ENCODE measurements at places on chromosomes 1 and 21. TPM values are rescaled to one million over a fixed set of nuclear protein-coding genes. Genes with fewer than 3 reads are reported as not detected.

The SYCP1 gene
- not detected for total RNA-seq

The TMEM125 gene
- 45.8 TPM for total RNA-seq

The SLC6A17 gene
- 0.52 TPM for total RNA-seq

The SERPINC1 gene
- total RNA-seq: not detected

The F5 gene
- total RNA-seq: 0.33 TPM

The DTL gene
- under 0.01 TPM for total RNA-seq

The HHIPL2 gene
- not detected for total RNA-seq

The AIM2 gene
- total RNA-seq: not detected

The PPFIA4 gene
- not detected for total RNA-seq

The KPNA6 gene
- total RNA-seq: 20.5 TPM

The WNT2B gene
- 3.9 TPM for total RNA-seq

The BSND gene
- not detected for total RNA-seq

The IL20 gene
- total RNA-seq: not detected

The SFN gene
- total RNA-seq: 1.6 TPM

The CDK18 gene
- 28.0 TPM for total RNA-seq

The KIAA0040 gene
- total RNA-seq: 10.1 TPM

The IFI44 gene
- total RNA-seq: 14.5 TPM

The NR5A2 gene
- 202 TPM for total RNA-seq

The LCE1E gene
- total RNA-seq: not detected

The S100A7A gene
- not detected for total RNA-seq

The ARHGAP29 gene
- 22.8 TPM for total RNA-seq

Measured in body of pancreas (tissue), 4 donors.